ENCODE measurements at places on chromosomes 1 and 21.

GRCh38 chr1:186179231-186179630, 195.8 kb downstream of the TPR start:
- no peak for DNase-seq

- DNase-seq: no peak
Observed at GRCh38 chr1:240802271-240802670, 190.3 kb upstream of the GREM2 start.

- DNase-seq: no peak
Observed at GRCh38 chr1:87186346-87186745, 142.3 kb upstream of the LMO4 start.

- DNase-seq: no peak
Observed at GRCh38 chr21:35043549-35043948, 5.6 kb downstream of the RUNX1 start.

- no peak for DNase-seq
Observed at GRCh38 chr1:7113822-7114221, 328.6 kb downstream of the CAMTA1 start.

GRCh38 chr1:78048446-78048845, 2.7 kb downstream of the GIPC2 start:
- DNase-seq: no peak

GRCh38 chr1:18529714-18530113, 49.0 kb downstream of the KLHDC7A start:
- no peak for DNase-seq

- peak; percentile 35 for DNase-seq
Observed at GRCh38 chr1:241485554-241485992, 34.0 kb downstream of the FH start.

DNA sequence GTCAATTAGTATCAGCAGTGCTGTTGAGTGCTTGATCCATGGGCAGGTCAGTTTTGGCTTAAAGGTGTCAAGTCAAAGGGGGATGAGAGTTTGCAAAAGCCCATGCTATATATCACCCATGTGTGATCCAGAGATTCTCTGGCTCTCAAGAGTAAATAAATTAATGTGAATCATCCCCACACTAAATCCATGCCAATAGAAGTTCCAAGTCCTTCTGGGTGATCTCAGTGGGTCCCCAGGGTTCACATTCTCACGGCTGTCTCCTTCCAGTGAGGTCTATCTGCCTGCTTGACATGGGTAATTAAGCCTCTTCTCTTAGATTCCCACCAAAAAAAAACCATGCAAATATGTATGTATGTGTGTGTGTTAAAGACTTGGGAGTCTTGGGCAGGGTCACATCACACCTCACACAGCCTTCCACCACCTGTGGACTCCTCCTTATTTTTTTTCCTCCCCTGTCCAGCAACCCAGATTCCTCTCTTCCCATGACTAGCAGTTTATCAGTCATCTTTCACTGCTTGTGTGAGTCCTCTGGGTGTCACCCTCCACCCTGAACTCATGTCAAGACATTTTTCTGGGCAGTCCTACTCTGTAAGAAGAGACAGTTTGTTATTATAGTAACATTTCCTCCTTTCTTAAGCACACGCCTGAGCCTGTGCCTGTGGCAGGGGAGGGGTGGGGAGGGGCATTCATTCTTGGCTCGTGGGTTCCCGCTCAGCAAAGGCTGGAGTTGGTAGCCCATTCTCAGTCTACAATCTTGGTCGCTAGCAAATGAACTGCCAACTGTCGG, 14.3 kb upstream of the S100A11 start:
- DNase-seq: peak; percentile 57

GRCh38 chr1:228101614-228101993, 1.5 kb downstream of the C1orf35 start:
- no peak for DNase-seq

- DNase-seq: no peak
Observed at GRCh38 chr1:41658431-41659158, 174.1 kb upstream of the EDN2 start.

- DNase-seq: no peak
Observed at GRCh38 chr1:160578525-160579191, 638 bp downstream of the CD84 start.

DNA sequence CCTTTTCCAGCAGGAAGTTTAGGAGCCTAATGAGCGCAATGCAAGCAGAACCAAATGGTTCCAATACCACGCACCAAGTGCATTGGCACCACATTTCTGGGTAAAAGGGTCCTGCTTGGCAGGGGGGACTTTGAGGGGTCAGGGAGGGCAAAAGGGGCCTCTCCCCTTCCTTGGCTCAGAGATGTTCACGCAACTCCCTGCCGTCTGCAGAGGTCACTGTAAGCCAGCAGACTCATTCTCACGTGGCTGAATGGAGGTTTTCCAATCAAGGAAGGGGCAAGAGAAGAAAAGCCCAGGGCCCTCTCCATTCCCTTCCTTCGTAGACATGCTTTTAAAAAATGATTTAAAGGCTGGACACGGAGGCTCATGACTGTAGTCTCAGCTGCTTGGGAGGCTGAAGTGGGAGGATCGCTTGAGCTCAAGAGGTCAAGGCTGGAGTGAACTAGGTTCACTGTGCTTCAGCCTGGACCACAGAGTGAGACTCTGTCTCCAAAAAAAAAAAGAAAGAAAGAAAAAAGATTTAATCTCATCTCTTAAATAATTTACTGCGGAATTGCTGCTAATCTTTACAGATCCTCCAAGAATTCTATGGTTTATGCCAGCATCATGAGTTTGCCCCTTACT, 80.3 kb downstream of the RUNX3 start:
- no peak for DNase-seq

DNA sequence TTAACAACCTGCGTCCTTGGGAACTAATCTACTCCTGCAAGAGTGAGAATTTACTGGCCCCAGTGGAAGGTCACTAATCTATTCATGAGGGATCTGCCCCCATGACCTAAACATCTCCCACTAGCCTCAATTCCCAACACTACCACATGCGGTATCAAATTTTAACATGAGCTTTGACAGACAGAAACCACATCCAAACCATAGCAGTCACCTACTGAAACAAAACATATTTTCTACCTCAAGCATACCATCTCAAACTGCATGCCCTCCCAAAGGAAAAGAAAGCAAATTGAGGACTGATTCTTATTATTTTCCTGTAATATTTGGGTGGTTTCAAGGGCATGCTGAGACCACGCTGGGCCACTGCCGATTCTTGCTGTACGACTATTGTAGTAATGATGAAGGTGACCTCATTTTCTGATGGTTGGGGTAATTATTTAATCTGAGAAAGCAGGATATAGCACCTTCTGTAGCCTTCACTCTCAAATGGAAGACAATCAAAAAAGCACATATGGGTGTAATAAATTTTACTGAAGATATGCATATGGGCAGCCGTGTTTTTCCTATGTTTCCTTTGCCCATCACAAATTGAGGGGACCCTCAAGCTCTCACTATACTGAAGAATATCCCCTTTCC, 13.2 kb upstream of the GBP5 start:
- DNase-seq: no peak

DNA sequence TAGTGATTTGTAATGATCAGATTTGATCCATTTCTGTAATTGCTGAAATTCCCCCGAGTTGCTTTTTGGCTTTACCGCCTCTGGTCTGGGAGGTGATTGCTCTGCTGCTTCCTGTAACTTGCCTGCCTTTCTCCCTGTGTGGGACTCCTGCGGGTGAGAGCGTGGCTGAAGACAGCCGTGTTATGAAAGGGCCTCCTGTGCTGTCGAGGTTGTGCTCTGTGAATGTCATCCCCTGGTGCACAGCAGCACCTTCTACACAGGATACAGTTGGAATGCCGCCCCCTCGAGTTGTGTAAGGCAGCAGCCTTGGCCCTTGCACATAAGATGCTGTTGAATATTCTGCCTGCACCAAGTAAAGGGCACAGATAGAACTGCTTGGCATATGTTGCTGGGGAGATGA, 5.9 kb downstream of the SOD1 start:
- DNase-seq: peak; percentile 7

DNA sequence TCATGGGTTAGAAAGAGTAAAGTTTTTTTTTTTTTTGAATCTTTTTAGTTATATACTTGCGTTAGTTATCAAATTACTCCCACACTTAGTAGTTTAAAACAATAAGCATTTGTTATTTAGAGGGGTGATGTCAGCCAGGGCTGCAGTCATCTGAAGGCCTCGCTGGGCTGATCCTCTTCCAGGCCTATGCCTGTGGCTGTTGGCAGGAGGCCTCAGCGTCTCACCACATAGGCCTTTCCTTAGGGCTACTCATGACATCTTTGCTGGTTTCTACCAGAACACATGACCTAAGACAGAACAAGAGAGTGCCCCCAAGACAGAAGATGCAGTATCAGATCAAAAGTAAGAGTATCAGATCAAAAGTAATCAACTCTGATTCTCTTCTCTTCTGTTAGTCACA, 167.4 kb downstream of the HHAT start:
- DNase-seq: peak; percentile 81

DNA sequence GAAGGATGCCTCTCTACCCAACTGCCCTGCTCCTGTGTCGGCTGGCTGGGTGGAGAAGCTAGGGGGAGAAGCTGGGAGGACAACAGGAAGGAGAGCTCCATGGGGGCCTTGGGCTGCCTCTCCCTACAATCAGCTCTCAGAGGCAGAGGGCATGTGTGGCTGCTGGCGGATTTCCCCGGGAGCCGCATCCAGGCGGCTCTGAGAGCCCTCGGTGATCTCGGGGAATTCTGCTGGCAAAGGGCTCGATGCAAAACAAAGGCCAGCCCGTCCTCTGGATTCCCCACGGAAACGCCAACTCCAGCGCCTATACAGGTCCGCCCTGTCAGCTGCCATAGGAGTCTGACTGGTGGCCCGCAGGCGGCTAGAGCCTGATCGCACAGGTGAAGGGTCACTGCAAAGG, 26.4 kb upstream of the EVA1B start:
- peak; percentile 61 for DNase-seq

GRCh38 chr1:104120525-104120924, 370.8 kb downstream of the AMY1C start:
- no peak for DNase-seq

DNA sequence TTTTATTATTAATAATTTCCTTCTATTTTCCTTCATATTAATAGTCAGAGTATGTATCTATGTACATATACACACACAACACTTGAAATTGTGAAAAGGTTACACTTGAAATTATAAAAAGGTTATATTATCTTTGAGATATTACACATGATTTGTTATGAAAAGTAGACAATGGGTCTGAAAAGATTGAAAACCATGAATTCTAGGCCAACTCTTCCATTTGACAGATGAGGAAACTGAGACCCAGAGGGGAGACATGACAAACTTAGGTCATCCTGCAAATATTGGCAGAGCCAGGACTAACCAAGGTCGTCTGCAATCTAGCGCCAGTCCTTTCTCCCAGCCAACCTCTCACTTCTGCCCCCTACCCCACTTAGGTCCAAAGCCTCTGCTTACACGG, 33.2 kb downstream of the TRIM62 start:
- no peak for DNase-seq

DNA sequence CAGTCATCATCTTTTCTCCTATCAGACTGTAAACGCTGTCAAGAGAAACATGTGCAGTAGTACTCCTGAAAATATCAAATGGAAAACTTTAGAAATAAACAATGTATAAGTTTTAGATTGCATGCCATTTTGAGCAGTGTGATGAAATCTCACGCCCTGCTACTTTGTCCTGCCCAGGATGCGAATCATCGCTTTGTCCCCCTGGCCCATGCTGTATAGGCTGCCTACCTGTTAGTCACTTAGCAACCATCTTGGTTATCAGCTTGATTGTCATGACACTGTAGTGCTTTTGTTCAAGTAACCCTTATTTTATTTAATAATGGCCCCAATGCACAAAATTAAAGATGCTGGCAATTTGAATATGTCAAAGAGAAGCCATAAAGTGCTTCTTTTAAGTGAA, 363.0 kb downstream of the ZP4 start:
- DNase-seq: no peak

DNA sequence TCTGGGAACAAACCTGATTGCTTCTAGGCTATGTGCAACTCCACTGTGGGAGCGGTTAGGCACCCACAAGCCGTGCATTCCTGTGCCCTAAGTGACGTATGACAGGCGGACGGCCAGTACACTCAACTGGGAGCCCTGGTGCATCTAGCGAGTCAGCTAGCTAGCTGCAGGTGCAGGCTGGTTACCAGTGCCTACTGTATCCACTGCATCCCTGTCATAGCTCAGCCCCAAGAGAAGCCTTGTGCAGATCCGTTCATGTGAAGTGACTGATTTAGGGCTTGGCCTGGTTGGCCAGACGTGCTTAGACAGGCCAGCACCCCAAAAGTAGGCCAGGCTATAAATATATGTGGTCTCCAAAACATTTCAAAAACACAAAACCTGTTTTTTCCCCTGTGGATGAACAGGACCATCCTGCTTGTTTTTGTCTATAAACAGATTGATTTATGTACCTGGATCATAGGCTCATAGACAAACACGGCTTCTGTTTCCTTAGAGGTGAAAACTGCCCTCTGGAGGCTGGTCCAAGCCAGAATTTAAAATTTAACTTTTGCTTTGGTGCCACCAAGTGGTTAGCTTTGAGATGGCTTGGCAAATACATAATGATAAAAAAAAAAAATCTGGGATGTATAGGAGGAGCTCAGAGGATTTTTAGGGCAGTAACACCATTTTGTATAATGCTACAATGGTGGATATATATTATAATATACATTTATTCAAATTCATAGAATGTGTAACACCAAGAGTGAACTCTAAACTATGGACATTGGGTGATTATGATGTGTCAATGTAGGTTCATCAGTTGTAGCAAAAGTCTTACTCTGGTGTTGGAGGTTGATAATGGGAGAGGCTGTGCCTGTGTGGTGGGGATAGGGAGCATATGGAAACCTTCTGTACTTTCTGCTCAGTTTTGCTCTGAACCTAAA, 68.5 kb downstream of the GIPC2 start:
- DNase-seq: peak; percentile 80

- DNase-seq: no peak
Observed at GRCh38 chr21:31370893-31371544, 27.0 kb upstream of the TIAM1 start.

DNA sequence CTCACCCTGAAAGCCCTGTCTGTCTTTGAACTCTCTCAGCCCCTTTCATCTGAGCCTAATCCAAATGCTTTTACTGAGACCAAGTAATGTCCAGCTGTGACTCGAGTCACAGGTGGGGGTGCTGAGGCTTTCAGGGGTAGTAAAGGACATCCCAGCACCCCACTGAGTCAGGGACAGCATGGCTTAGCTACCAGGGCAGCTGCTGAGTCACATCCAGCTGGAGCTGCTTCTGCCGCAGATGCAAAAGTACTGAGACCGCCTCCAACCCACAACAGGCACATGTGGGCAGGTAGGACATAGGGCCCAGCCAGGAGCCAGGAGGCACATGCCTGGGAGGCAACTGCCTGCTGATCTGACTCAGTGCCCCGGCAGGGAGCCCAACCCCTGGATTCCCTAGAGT, 6.7 kb upstream of the VSIG8 start:
- DNase-seq: peak; percentile 66

All from EH (cell line).